ENCODE measurements at places on chromosomes 3 and 15.

- DNase-seq: peak; percentile 47
These were observed at the start of gene RASSF1 for GRCh38 chr3:50340448-50341329. RASSF1 (minus strand) TSS chr3:50340836; CDS start chr3:50340805, 31 bp downstream.

- no peak for DNase-seq
These were observed 51.6 kb downstream of the TRPM1 start for GRCh38 chr15:31049682-31050615.

- DNase-seq: no peak
These were observed 33.6 kb downstream of the MECOM start for GRCh38 chr3:169629895-169630294.

GRCh38 chr3:134365766-134366065, 8.5 kb downstream of the AMOTL2 start:
- no peak for DNase-seq

DNA sequence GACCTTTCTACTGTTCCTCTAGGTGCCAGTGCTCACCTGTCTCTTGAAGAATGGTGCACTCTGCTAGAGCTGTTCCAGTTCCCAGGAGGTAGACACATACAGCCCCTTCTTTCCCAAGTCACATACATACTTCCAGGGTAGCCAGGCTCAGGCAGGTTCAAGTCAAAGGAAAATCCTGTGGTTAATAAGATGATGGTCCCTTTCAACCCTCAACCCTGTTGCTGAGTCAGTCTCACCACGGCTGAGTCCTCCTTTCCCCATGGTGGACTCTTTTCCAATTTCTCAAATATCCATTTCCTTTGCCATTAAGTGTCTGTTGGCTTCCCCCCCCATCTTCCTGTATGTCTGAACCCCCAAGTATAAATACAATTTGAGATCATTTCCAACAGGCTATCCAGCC, 56.1 kb upstream of the ACAN start:
- DNase-seq: no peak

DNA sequence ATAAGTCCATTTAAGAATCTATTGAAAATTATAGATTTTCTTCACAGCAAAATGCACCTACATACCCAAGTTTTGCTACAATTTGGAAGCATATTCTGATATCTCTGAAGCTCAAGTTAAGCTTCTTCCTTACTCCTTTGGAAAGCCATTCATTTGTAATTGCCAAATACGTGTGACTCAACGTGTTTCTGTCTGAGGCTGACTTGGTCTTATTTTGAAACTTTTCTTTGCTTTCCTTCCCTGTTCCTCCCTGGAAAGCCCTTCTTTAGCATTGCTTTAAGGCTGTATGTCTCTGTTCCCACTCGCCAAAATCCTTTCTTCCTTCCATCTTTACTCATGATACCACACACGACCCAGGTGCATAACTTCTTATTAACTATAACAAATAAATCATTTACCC, 232.0 kb downstream of the ZBBX start:
- no peak for DNase-seq

DNA sequence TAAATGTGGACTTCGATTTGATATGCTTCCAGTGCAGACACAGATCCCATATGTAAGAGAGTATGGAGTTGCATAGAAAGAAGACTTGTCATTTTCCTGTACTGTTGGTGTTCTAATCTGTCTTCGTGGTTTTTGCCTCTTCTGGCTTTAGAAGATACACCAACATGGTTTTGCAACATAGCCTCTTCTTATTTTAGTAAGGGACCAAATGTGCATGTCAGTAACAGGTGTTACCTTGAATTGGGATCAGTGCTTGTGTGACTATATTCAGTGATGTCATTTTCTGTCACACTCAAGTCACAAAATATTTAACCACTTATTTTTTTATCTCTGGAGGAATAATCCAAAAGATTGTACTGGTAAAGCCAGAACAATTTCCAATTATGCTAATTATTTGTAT, 140.4 kb downstream of the SNRPN start:
- no peak for DNase-seq

GRCh38 chr15:91891788-91892345, 38.4 kb downstream of the SLCO3A1 start:
- DNase-seq: no peak

DNA sequence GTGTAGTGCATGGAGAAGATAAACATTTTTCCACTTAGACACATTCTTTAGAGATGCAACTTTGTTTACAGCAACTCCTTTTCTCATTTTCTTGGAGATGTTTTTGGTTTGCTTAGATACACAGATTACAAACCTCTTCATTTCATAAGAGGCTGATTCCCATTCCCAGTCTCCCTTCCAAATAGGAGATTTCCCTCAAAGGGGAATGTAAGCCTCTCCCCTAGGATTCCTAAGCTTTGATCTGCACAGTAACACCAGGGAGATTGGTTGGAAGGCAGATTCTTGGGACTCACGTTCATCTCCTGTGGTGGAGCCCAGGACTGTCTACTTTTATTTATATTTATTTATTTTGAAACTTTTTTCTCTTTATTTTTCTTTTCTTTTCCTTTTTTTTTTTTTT, 63.2 kb downstream of the MCTP2 start:
- no peak for DNase-seq

- no peak for DNase-seq
These were observed 268.3 kb downstream of the ARRDC4 start for GRCh38 chr15:98228846-98229245.

GRCh38 chr3:39148435-39149058, 4.8 kb downstream of the CSRNP1 start:
- no peak for DNase-seq

- DNase-seq: no peak
These were observed 53.4 kb downstream of the LARS2 start for GRCh38 chr3:45441584-45442310.

DNA sequence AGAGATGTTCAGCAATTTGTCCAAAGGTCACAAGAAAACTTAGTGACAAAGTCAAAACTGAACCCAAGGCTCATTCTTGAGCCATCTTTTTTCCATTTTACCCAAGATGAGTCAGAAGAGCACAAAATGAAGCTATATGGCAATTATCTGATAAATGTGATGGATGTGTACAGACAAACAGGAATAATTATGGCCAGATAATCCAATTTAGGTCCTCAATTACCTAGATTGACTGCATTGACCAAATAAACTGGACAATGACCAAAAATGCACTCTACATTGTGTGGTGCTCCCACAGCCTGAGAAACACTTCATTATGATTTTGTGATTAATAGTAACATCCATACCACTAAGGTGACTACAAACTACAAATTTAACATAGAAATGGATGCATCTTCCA, 1105.8 kb downstream of the IGSF11 start:
- no peak for DNase-seq

- DNase-seq: no peak
These were observed 462.8 kb upstream of the DPH6 start for GRCh38 chr15:36008719-36009118.

- no peak for DNase-seq
These were observed 77.6 kb downstream of the TOP2B start for GRCh38 chr3:25587094-25587493.

GRCh38 chr15:51904931-51905330, 66.6 kb downstream of the LEO1 start:
- DNase-seq: no peak

DNA sequence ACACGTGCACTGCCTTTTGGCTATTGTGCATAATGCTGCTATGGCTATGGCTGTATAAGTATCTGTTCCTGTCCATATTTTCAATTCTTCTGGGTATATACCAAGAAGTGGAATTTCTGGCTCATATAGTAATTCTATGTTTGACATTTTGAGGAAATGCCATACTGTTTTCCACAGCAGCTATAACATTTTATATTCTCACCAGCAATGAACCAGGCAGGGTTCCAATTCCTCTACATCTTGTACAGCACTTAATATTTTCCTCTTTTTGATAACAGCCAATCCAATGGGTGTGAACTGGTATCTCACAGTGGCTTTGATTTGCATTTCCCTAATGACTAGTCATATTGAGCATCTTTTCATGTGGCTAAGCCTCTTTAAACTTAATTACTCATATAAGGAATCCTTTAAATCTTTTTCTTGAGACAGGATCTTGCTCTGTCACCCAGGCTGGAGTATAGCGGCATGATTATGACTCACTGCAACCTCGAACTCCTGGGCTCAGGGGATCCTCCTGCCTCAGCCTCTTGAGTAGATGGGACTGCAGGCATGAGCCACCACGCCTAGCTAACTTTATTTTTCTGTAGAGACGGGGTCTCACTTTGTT, 38.1 kb upstream of the IGDCC4 start:
- no peak for DNase-seq

GRCh38 chr3:196994056-196994455, 25.4 kb upstream of the PIGZ start:
- DNase-seq: no peak

GRCh38 chr3:171491361-171491760, 31.2 kb upstream of the TNIK start:
- DNase-seq: no peak

DNA sequence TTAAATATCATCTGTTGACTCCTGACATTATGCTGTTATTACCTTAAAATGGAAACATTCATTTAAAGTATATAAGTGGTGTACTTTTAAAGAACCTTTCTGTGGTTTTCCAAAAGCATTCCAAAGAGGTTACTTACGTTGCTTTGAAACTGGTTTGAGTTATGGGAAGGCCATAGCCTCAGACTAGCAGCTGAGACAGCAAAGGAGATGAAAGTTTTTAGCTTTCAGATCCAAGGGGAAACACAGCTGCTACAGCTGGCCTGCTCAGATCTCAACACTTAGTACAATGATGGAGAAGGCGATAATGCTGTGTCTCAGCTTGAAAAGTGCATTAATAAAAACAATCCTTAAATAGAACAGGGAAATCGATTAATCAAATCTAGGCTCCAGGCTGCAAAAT, 921.1 kb downstream of the ROBO1 start:
- no peak for DNase-seq

DNA sequence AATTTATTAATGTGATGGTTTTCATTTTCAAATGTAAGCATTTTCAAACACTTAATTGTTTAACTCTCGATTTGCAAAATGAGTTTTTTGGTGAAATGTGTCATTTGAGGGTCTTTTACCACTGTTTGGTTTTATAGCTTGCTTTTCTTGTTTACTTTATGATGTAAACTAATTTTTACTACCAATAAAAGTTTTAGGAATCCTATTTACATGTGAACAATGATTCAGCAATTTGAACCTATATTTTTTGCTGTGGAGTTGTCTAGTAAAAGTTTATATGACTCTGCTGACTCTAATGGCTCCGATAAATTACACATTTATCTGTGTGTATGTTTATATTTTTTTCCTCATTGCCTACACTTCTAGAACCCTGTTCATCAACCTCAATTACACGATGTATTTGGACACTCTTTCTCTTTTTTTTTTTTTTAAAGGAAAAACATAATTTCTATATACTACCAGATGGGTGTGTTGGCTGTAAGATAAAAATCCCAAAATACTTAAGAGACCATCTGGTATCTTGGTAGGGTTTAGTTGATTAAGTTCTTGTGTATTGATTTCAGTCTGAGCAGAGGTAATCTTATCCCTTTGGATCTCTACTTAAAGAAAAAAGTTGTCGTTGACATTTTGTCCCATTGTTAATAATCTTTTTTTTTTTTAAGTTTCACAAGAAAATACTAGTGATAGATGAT, 89.5 kb downstream of the PTPRG start:
- DNase-seq: no peak

DNA sequence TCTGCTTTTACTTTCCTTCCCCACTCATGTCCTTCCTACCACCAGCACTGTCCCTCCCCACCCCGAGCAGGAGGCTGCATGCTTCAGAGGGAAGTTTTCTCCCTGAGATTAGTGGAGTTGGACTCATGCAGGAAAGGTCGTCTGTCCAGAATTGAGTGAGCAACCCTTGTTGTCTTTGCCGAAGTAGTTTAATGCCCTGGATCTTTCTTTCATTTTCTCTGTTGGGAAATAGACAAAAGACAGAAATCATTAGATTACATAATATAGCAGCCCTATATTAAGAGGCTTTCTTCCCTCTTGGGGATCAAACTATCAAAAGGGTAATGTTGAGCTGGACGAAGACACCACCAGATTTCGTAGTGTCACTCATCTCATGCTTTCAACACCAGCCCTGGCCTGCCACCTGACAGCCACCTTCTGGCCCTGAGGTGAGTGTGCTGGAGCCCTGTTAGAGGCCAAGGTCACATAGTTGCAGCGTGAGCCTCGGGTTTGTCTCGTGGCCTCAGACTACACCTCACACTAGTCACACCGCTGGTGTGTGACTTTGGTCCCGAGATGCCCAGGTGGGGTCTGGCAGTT, 231.0 kb downstream of the ITPR1 start:
- DNase-seq: no peak

DNA sequence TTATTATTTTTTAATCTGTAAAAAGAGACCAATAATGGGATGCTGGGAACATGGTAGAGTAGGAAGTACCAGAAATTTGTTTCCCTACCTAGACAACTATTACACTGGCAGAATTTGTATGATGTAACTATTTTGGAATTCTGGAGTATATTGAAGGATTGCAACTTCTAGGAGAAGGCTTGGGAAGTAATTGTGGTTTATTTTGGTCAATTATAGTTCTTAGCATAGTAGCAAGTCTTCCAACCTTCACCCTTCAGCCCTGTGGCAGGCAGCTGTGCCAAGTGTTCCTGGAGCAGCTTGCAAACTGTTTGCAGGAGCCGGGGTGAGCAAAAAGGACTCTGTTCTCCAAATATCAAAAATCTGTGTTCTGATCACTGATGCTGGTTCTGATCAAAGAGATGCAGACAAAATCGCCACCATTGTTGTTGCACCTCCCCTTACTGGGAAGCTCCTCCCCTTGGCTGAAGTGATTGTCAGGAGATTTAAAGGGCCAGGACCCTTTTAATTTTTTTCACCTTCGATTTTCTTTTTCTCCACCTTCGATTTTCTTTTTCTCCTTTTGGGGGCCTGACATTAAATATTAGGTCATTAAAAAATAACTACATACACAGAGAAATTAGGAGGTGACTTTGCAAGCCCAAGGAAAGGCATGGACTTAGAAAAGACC, 363.3 kb downstream of the SLC9A9 start:
- DNase-seq: no peak

- no peak for DNase-seq
These were observed 422.2 kb downstream of the TBC1D5 start for GRCh38 chr3:17320266-17320665.

DNA sequence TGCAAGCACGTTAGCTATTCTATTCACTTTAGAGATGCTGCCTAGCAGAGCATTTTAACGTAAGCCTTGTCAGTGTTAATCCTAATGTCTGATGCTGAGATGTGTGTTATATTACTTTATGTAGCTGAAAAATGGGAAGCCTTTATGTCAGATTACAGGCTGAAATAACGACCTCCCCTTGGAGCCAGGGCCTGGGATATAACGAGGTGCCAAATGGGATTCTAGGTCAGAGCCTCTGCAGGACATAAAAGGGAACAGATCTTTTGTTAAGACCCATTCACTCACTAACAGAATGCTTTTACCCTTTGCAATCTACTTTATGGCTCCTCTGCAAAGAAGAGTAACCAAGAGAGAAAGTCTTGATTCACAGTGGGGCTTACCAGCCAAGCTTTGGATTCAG, 815.5 kb upstream of the CFAP20DC start:
- no peak for DNase-seq

DNA sequence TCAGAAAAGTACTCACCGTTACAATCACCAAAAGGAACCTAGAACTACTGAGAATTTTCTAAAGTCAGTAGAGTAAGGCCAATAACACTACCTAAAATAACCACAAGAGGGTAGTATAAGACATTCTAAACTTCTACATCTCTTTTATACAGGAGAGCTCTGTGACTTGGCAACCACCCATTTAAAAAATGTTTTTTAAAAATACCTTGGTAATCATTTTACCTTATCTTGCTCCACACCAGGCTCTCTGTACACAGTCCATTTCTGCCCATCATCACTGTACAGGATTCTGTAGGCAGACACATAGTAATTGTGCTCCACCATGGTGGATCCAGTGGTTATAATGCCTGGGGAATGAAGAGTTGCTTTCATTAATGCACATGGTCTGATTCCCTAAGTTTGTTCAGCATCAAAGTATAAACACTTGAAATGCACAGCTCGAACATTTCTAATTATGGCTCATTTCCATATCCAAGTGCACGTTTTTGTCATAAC, 54.5 kb downstream of the ST3GAL6 start:
- no peak for DNase-seq
